ENCODE measurements at places on chromosomes 2 and 18.

DNA sequence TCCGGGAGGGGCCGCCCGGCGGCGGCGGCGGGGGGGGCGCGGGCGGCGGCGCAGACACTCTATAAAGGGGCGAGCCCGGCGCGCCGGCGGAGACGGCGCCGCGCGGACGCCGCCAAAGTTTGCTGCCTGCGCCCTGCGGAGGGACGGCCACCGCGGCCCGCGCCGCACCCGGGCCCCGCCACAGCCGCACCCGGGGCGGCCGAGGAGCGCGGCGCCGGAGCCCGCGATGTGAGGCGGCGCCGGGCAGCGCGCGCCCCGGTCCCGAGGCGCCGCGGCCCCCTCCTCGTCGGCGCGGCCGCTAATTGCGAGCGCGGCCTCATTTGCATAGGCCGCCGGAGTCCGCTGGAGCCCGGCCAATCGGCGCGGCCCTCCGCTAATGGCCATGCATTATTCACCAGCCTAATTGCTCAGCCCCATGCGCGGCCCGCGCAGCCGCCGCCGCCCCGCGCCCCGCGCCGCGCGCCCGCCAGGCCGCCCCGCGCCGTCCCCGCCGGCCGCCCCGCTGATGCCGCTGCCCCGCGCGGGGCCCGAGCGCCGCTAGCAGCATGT, at the start of gene SALL3:
Gene SALL3, plus strand, starts transcription at position 89 of the 549 bp plus-strand sequence. Its CDS starts 457 bp downstream, at position 546.
- no peak for ATAC-seq

GRCh38 chr18:47932603-47933002, 2.1 kb upstream of the SMAD2 start:
- ATAC-seq = no peak

DNA sequence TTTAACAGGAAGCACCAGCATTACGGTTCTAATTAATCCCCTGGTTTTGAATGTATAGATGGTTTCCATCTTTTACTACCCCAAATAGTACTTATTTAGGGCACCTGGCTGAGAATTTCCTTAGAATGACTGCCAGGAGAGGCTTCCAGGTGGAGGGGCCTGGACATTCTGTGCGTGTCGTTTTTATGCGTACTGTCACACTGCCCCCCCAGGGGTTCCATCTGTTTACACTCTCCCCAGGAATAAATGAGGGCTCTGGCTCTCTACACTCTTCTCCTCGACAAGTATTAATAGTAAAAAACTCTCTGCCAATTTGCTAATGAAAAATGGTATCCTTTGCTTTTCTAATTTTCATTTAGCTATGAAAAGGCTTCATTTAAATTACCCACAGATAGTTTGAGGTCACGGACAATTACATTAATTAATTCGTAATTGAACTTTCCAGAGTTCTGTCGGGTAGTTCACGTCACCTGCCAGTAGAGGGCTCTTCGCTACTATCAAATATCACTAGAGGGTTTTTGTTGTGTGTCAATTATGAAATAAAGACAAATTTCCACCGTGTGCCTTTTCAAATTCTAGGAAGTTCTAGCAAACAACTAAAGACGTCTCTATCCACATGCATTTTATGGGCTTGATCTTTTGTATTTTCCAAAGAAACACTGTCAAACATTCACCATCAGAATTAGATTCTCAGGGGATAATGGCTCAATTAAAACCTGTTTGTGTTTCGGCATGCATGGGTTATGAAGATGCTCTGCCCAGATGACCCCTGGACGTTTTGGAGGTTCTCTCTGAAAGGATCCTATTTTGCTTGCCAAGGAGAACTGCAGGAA, 88.8 kb upstream of the ASB18 start:
- ATAC-seq = no peak

DNA sequence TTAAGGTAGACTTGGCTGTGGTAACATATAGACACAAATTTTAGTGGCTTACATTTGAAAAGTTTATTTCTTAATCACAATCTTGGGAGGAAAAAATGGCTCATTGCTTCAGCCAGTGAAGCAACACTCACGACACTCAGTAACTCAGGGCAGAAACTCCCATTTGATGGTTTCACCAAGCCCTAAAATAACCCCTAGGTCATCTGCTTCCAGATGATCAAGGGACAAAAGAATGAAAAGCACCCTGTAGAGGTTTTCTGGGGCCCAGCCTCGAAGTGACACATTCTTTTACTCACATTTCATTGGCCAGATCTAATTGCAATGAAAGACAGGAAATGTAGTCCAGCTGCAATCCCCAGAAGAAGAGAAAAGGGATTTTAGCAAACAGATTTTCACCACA, 275.9 kb downstream of the TMX3 start:
- no peak for ATAC-seq
